Parietal lobe (tissue), 2 donors: ENCODE measurements at places on chromosomes 2 and 18. TPM values are rescaled to one million over a fixed set of nuclear protein-coding genes. Genes with fewer than 3 reads are reported as not detected.

ST8SIA3 gene
- total RNA-seq: 16.6 TPM

RETREG2 gene
- total RNA-seq: 68.9 TPM

COL6A3 gene
- 2.8 TPM for total RNA-seq

NYAP2 gene
- 21.9 TPM for total RNA-seq

CDKL4 gene
- total RNA-seq: 6.3 TPM
